ENCODE measurements at places on chromosomes 12 and 14. TPM values are rescaled to one million over a fixed set of nuclear protein-coding genes. Genes with fewer than 3 reads are reported as not detected.

DNA sequence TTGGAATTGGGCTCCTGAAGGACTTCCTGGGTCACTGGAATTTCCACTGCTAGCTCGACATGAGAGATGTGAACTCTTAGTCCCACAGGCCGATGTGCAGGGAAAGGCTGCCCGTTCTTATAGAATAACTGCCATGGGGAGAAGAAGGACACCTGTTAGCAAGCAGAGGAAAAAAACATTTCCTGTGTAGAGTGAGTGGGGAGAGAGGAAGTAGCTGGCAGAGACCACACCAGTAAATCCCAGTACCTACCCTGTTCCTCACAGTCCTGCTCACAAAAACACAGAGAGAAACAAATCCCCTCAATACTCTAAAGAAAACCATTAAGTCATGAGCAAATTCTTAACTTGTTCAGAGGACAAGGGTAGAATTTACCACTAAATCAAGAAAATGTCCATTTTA, 29.5 kb downstream of the AREL1 start:
- no peak for DNase-seq

DNA sequence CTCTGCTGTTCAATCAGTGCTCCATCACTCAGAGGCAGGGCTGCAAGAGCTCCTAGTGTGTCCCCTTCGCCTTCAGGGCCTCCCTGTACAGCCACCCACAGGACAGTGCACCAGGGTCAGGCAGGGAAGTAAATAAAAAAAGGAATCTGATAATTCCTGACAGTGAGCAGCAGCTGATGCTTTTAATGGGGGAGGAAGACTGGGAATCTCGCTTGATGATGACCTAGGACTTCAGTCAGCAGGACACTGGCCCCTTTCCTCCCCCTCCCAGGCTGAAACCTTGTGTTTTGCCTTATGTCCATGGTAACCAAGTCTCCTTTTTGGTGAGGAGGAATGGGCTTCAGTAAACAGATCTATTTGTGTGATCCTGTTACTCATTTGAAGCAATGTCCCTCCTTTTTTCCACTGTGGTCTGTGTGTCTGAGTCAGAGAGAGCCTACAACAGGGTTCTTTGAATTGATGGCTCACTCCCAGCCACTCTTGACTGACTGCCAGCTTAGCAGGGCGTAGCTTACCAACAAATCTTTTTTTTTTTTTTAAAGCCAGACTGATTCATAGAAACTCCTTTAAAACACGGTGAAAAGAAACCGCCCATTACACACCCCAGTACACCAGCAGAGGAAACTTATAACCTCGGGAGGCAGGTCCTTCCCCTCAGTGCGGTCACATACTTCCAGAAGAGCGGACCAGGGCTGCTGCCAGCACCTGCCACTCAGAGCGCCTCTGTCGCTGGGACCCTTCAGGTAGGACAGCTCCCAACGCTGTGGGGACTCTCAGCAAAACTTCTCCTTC, at the start of gene EMP1:
EMP1 (plus strand) TSS at position 597 of the 792 bp plus-strand sequence. CDS start 14,785 bp downstream, outside the sequence.
- DNase-seq = peak; percentile 16

DNA sequence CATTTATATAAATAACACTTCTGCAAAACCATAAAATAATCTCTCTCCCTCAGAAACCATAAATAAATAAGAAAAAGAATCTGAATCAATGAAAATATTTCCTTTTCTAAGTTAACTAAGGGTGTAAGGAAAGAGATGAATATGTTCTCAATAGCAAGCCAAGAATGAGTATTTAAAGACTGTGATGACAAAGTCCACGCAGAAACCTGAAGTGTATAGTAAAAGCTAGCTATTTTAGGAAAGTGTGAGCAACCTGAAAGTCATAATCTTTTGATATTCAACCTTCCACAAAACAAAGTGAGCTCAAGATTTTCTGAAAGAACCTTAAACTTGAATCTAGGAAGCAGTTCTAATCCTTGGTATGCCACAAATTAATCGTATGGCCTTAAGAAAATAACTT, 15.9 kb downstream of the EIF2S3B start:
- DNase-seq = no peak

DNA sequence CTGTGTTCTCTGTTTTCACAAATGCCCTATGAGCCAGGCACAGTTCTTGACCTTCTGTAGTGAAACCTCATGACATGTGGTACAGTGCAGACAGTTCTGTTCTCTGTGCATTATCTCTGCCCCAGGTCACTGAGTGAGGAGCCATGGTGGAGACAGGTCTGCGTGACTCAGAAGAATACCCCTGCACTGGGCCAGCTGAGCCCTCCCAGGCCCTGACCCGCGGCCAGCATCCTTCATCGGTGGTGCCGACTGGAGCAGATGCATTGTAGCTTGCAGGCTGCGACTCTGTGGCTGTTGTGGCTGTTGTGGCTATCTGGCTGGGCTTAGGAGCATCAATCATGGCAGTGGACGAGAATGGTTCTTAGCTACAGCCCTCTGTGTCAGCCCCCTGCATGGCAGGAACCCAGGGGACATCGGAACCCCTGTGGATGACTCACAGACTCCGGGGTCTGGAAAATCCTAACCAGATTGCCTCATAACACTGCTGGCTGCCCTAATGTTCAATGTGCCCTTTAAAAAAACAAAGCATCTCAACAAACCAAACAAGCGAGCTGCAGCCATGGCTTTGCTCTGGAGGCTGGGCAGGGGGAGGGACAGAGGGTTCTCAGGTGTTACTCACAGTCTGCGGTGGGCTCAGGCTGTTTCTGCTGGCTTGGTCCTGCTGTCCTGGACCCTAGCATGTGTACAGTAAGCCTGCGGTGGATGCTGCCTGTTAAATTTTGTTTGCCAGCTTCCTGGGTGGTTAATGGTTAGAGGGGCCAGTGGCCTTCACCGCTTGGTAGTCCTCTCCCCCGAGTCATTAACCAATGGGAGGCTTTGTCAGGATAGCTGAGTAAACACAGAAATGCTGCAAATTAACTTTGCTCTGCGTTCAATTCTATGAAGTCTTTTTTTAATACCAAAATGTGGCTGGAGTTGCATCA, at the start of gene SERPINA6:
SERPINA6 (minus strand) TSS at position 689 of the 923 bp plus-strand sequence. CDS start 8,688 bp downstream, outside the sequence.
- DNase-seq = no peak

DNA sequence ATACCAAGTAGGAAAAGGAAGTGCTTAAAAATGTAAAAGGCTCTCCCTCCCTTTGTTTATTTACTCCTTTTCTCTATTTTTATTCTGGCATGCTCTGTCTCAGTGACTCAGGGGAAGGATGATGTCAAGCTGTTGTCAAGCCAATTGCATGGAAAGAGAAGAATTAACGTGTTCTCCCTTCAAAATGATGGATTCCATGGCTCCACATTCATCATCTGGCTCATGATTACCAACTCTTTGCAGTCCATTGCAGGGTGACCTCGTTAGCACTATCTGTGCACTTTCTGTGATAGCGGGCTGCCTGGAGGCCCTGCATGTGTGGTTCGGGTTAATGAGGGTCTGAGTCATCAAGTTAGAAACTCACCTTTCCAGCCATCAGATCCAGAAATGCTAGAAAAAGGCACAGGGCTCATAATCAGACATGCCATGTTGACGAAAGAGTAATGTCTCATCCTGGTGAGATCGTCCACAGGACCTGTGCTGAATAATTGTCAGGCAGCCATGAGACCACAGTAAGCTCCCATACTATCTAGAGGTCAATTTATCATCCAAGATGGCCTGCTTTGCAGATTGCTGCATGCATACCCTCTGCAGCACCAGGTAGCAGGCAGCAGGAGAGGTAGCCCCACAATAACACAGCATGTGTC, 79.2 kb upstream of the BTG1 start:
- no peak for DNase-seq

DNA sequence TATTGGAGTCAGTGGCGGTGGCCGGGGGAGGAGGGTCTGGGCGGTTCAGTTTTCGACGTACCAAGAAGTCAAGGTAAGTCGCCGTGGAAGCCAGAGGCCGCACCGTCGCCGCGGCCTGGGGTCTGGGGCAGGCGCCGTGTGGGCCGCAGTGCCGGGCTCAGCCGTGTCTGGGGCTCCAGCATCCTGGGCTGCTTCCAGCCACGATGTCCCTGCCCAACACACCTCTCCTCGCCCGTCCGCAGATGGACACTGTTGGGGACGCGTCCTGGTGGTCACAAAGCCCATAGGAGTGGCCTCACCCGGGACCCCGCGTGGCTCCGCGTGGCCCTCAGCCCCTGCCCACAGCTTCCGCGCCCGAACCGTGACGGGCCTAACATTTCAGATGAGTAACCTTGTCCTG, 59.1 kb downstream of the FBRSL1 start:
- DNase-seq = no peak

DNA sequence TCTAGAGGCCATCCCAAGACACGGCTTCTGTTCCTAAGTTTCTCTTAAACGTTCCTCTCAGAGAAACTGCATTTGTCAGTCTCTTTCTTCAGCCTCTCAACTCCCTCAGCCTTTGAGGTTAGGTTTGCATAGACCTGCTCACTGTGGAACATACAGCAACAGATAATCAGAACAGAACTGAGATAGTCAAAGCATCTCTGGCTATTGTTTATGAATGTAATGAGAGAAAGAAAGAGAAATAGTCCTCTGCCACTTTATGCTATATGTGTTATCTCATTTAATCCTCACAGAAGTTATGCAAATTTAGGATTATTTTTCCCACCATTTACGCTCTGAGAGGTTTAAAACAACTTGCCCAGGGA, 190.6 kb downstream of the PHLDA1 start:
- DNase-seq = no peak

DNA sequence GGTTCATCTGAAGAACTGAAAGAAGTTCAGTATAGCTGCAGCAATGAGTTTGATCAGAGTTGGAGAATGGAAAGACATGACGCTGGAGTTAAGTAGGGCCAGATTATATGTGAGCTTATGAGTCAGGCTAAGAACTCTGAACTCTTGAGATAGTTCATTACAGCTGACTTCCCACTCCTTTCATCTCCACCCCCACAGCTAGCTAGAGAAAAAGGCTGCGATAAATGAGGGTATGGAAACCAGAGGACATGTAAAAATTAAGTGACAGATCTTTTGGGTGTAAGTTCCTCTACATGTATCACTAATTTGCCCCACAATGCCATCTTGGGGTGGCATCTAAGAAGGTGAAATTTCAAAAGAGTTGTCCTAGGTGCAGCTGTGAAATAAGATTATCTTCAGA, 28.6 kb downstream of the PYM1 start:
- DNase-seq = no peak

GRCh38 chr12:6073426-6073825, 51.0 kb downstream of the VWF start:
- DNase-seq = no peak

GRCh38 chr14:90576581-90576980, 179.8 kb downstream of the CALM1 start:
- no peak for DNase-seq

GRCh38 chr12:29073631-29074239, 75.3 kb upstream of the FAR2 start:
- peak; percentile 31 for DNase-seq

DNA sequence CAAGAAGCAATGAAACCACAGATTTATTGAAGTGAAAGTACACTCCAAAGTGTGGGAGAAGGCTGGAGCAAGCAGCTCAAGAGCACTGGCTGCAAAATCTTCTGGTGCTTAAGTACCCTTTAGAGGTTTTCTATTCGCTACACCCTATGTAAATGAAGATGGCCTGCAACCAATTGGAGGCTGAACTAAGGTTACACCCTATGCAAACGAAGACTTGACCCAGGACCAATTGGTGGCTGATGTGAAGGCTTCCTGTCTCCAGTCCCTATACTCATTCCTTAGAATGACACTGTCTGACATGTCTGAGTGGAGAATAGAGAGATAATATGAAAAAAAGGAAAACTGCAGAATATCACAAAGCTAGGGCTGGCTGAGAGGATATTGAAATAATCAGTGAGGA, 57.2 kb downstream of the ALG10B start:
- DNase-seq = no peak

DNA sequence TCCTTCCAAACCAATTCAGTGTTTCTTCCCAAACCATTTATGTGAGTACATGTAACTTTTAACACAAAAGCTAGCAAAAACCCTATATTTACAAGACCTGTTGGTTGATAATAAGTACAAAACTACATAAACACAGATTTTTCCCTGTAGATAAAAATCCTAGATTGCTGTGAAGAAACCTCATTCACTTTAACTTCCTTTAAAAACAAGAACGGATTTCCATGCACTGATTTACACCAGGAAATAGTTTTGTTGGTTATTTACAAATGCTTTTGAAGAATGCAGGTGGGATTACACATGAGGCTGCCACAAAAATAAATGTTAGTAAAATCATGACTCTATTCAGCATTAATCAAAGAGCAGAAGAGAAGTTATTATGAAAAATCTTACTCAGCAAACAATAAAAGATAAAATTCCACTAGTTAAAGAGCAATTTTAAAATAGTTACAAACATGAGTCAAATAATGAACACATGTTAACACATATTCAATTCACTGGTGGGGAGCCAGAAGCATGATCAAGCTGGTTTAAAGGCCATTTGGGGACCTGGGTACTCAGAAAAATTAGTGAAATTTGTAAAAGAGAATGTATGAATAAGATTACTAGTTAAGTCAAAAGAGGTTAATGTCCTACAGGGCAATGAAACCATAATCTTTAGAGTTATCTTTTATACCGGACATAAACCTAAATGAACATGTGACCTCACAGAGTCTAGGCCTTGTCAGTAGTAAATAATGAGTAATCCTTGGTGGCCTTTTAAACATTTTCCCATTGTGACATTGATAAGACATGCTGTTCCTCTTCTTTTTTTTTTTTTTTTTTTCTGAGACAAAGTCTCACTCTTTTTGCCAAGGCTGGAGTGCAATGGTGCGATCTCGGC, 79.9 kb downstream of the PHLDA1 start:
- no peak for DNase-seq

GRCh38 chr12:51004504-51004903, 21.7 kb downstream of the SLC11A2 start:
- DNase-seq = no peak

- no peak for DNase-seq
Measured at GRCh38 chr12:122966743-122967550, 684 bp upstream of the ABCB9 start.

DNA sequence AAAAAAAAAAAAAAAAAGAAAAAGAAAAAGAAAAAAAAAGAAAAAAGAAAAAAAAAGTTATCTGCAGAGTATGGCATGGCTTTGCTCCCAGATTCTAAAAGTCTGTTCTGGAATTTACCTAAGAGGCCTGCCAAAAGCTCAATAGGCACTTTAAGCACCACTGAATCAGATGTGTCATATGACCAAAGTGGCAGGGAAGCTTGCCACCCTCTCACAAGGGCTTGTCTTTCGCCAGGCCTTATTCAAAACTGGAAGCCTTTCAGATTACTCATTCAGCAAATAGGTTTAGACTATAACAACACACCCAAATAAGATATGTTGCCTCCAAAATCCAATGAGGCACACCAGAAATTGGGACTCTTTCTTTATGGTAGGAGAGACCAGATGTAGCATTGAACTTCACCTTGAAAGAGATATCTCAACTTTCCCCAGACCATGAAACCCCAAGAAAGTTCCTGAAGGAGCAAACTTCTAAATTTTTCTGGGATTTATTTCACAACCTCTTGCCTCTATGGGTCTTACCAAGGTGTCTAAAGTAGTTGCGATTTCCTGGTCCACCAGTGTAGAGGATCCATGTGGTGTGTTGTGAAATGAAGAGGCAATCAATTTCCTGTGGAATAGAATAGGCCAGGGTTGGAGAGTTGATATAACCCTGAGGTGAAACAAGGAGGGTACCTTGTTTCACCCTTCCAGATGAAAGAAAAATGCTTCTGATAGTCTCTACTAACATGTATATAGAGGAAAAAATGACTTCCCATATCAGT, 218.8 kb downstream of the DAD1 start:
- no peak for DNase-seq

Gene RAPGEF3
- total RNA-seq = 11.9 TPM

Gene KCNA5
- 2.9 TPM for total RNA-seq

Gene TMEM260
- 36.5 TPM for total RNA-seq

Gene PPP1R1A
- total RNA-seq = 12.8 TPM

Gene CHPT1
- total RNA-seq = 27.0 TPM

Gene DHRS2
- 0.27 TPM for total RNA-seq

All from cerebellum (tissue), 4 donors.